ENCODE measurements at places on chromosomes 3 and 15.

DNA sequence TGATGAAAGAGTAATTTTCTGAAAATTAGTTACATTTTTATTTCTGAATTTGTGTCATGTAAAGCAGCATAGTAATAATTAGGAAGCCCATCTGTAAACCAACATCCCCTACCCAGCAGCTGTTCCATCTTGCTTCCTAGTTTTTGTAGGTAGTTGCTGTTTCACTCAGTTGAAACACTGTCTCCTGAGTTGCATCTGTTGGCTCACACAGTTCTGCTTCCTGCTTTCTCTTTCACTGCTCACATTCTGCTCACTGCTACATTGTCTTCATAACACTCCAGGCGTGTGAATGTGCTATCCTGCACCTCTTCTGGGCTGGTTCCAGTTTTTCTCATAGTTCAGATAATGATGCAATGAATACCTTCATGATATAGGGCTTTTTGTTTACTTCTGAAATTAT, 123.4 kb downstream of the EPHB1 start:
- no peak for DNase-seq

DNA sequence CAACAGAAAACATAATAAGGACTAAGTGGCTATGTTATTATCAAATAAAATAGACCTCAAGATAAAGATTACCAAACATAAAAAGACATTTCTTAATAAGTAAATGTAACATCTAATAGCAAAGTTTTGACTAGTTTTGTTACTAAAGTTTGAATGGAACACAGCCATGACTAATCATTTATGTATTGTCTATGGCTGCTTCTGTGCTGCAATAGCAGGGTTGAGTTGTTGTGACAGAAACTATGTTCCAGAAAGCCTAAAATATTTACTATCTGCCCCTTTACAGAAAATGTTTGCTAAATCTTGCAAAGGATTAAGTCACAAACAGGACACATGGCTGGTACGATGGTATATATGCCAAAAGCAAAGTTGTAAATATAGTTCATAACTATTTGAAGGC, 37.9 kb upstream of the MYH15 start:
- DNase-seq: no peak

DNA sequence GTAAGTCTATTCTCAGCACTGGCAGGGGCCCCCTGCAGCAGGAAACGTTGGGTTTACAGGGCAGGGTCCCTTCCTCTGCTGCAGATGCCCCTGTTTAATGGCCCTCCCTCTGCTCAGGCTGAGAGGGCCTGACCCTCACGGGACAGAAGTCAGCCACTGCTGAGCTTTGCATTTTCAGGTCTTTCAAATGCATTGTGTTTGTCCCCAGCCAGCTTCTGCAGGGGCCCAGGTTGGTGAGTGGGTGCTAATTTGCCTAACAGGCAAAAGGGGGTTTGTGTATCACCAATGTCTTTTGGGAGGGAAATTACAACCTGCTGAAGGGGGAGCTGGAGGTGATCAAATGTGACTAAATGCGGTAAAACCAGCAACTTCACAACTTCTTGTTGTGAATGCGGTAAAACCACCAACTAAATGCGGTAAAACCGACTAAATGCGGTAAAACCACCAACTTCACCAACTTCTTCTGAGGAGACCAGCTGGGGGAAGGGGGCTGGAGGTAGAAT, 44.8 kb upstream of the UBE2E1 start:
- DNase-seq: no peak

GRCh38 chr15:33795070-33795469, 173.2 kb upstream of the CHRM5 start:
- DNase-seq: no peak

DNA sequence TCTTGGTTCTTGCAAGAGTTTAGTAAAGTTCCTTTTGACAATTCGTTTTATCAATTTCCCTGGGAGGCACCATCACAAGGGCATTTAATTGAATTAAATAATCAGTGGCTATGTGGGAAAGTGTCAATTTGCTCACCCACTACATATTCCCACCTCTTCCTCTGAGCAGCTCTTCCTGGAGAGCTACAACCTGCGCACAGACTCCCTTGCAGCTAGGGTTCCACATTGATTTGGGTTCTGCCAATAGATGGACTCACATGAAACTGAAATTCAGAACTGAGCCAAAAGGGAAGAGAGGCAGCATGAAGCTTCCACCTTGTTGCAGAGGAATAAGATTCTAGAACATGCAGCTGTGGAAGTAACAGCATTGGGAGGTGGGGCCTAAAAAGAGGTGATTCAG, 94.8 kb downstream of the TLE3 start:
- DNase-seq: no peak

DNA sequence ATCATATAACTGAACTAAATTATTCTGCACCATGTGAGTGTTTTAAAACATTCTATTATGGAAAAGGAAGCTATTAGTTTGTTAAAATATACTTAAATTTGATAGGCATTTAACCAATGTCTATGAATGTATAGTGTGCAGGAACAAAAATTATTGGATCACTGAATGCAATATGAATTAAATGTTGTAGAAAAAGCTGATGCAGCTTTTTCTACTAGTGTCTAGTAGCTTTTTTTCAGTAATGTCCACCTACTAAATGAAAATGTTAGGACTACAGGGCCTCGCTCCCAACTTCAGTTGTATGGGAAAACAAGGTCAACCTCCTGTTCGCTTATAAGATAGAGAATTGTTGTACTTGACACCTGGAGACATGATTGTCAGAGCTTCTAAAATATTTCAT, 335.0 kb downstream of the MECOM start:
- DNase-seq: no peak

DNA sequence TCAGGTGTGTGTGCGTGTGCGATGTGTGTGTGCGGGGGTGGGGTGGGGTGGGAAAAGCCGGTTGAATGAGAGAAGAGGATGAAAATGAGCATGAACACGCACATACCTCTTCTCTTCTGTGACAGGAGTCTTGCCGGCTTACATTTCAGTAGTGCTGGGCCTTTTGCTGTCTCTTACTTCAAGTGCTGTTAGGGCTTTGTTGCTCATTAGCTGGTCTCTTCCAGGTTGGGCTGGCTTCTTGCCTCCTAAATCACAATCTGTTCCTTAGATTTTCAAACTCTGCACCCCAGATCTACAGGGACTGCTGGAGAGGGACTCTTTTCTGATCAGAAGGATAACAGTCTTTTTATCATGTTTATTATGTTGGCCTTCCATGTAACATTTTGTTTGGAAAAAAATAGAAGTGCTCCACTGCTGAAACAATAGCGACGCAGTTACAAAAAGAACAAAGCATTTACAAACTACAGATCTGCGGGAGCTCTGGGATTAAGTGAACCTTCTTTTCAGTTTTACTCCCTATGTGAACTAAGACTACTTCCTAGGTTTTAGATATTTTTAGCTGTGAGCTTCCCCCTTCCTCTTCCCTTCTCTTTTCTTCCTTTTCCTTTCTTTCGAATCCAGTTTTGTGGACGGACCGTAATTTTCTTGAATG, 48.5 kb downstream of the USP13 start:
- DNase-seq: no peak

DNA sequence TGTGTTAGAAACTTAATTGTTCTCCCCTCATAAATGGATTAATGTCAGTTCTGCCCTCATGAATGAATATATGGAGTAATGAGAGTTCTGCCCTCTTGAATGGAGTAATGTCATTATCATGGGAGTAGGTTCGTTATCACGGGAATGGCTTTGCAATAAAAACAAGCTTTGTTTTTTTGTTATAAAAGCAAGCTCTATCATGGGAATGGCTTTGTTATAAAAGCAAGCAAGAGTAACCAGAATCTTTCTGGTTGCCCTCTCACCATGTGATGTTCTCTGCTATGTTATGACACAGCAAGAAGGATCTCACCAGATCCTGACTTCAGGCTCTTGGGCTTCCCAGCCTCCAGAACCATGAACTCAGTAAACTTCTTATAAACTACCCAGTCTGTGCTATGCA, 38.4 kb upstream of the UBL7 start:
- DNase-seq: no peak

DNA sequence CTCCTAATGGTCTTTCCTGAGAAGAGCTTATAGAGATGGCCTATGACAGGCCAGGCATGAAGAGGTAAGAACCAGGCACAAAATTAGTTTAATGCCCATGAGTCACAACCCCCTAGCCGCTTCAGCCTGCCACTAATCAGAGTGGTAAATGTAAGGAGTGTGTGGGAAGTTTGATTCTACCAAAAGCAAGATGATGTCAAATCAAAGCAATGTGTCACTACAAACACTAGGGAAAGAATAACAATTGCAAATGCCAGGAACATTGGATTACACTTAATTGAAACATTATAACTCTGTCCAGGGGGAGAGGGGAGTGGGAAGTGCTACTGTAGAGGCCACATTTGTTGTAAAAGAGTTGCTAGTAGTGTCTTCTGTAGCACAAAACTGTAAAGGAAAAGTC, 596.6 kb upstream of the AGTR1 start:
- DNase-seq: no peak

- no peak for DNase-seq
These were observed 35.8 kb downstream of the GLDN start for GRCh38 chr15:51377038-51377786.

DNA sequence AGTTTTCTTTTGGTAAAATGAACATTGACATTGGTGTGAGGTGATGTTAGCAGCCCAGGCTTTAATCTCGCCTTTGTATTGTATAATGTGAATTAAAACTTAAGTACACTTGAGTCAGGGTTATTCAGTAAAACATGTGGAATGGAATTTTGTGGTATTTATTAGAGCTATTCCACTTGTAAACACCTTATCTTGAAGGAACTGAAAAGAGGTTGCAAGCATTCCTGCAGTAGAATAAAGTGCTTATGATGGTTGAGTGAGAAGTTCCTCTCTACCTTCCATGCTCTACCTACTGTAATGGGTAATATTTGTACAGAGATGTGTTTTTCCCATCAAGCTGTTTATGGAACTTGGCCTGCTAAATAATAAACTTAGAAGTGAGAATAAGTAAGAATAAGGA, 36.1 kb downstream of the HMG20A start:
- DNase-seq: no peak

GRCh38 chr3:126008219-126008618, 39.2 kb downstream of the ROPN1B start:
- no peak for DNase-seq

GRCh38 chr3:98587654-98588053, 5.8 kb downstream of the CPOX start:
- no peak for DNase-seq

- DNase-seq: no peak
These were observed 300.1 kb downstream of the NAALADL2 start for GRCh38 chr3:175159202-175159601.

DNA sequence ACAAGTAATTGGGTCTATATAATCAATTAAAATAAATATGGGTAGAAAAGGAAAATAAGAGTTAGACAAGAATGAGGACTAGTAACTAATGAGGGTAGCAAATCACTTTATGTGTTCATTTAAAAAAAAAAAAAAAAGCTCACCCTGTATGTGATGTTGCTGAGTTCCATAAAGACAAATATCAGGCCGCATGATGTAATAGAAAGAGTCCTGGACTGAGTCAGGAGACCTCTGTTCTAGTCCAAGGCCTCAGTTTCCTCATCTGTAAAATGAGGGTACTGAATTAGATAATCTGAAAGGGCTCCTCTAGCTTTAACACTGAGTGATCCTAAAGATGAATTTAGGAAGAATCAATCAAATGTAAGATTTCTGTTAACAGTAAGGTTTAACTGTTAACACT, 117.6 kb downstream of the TBL1XR1 start:
- DNase-seq: no peak

DNA sequence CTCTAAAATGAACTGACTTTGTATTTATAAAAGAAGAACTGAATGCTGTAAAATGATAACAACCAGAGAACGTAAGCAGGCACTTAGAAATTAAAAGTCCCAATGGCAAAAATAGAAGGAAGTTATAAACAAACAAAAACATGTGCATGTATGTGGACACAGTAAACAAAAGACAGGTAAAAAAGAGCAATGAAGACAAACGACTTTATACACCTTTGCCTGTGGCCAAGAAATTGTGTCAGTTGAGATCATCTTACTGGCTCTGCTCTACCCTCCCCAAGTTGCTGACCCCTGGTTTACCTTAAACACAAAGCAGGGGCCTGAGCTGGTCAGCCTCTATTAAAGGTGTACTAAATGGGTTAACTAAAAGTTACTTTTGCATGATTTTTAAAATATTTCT, 41.7 kb upstream of the GP5 start:
- DNase-seq: no peak

DNA sequence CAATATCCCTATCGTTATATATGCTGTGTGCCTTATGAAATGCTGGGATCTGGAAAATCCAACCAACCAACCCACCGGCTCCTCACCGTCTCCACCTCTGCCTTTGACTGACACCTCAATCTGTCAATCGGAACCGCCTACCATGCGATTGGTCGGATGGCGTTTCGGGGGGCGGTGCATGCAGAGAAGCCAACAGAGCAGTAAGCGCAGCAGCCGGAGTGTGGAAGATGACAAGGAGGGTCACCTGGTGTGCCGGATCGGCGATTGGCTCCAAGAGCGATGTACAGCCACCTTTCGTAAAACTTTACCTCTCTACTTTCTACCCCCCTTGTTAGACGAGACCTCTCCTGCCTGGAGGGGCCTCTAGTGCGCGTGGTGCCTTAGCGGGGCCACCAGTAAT, 6.3 kb downstream of the CLK3 start:
- DNase-seq: no peak

- DNase-seq: no peak
These were observed 427.4 kb downstream of the FOXP1 start for GRCh38 chr3:71156062-71156665.

DNA sequence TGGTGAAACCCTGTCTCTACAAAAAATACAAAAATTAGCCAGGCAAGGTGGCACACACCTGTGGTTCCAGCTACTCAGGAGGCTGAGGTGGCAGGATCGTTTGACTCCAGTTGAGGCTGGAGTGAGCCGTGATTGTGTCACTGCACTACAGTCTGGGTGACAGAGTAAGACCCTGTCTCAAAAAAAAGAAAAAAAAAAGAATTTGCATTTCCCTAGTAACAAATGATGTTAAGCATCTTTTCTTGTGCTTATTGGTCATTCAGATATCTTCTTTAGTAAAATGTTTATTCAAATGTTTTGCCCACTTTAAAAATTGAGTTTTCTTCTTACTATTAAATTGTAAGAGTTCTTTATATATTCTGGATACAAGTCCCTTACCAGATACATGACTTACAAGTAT, 48.7 kb downstream of the NFKBIZ start:
- no peak for DNase-seq

GRCh38 chr15:70432924-70433495, 330.3 kb downstream of the UACA start:
- DNase-seq: no peak

- no peak for DNase-seq
These were observed 163.6 kb upstream of the COL8A1 start for GRCh38 chr3:99474776-99475175.

- no peak for DNase-seq
These were observed 105.5 kb upstream of the LRRFIP2 start for GRCh38 chr3:37279856-37280255.

GRCh38 chr15:37291920-37292319, 191.6 kb upstream of the MEIS2 start:
- DNase-seq: no peak

Data from activated CD4-positive, alpha-beta T cell treated with anti-CD3 and anti-CD28 coated beads, Interleukin-2, amount 50 U/mL, for 24 hours (primary cell).